Lower lobe of right lung (tissue), 2 donors: ENCODE measurements at places on chromosomes 16 and 17. TPM values are rescaled to one million over a fixed set of nuclear protein-coding genes. Genes with fewer than 3 reads are reported as not detected.

MEAK7 gene
- 13.0 TPM for total RNA-seq

DNA sequence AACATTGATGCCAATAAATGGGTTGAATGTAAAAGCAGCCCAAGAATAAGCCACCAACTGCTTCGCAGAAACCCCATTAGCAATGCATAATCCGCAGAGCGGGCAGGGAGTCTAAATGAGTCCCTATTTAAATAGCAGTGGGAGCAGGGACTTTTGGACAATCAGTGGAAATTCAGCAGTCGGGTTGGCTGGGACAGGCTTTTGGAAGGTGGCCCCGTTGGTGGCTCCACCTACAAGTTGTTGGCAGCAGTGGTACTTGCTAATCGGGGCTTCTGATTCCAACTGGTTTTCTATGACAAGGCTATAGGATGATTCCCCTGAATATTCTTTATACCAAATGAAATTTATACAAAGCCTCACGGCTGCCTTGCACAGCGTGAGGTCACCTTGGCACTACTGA lies 86.3 kb downstream of the WDR59 start:
- H3K27me3 ChIP-seq = no peaks in the 10 kb centered on the region
- H3K4me3 ChIP-seq = no peak overlapping the region
- no peak for DNase-seq

PIK3R5 gene
- 44.0 TPM for total RNA-seq

- no peak overlapping the region for H3K27ac ChIP-seq
- no peak for DNase-seq
- peaks cover 4% of the 10 kb centered on the region for H3K27me3 ChIP-seq
- no peaks in the 10 kb centered on the region for H3K36me3 ChIP-seq
- no peak overlapping the region for H3K4me3 ChIP-seq
Observed at GRCh38 chr17:76934561-76935320, 66.5 kb downstream of the MGAT5B start.

- H3K27ac ChIP-seq = peak overlapping the region; percentile 75
- H3K4me1 ChIP-seq = no peaks in the 10 kb centered on the region
- peak; percentile 81 for DNase-seq
- H3K4me3 ChIP-seq = no peak overlapping the region
- no peaks in the 10 kb centered on the region for H3K36me3 ChIP-seq
Observed at GRCh38 chr17:57357392-57357784, 101.1 kb downstream of the MSI2 start.

- no peak overlapping the region for H3K27ac ChIP-seq
- H3K4me3 ChIP-seq = peak overlapping the region; percentile 76
- H3K27me3 ChIP-seq = no peaks in the 10 kb centered on the region
Observed at GRCh38 chr17:48893646-48894508, 1.3 kb downstream of the ATP5MC1 start.

EVPL gene
- total RNA-seq = 36.8 TPM

- H3K27ac ChIP-seq = no peak overlapping the region
- H3K27me3 ChIP-seq = no peaks in the 10 kb centered on the region
- H3K4me1 ChIP-seq = no peaks in the 10 kb centered on the region
- DNase-seq = no peak
- H3K36me3 ChIP-seq = no peaks in the 10 kb centered on the region
- no peak overlapping the region for H3K4me3 ChIP-seq
Observed at GRCh38 chr17:35936063-35936462, 5.5 kb upstream of the RDM1 start.

CNTNAP4 gene
- not detected for total RNA-seq

NPW gene
- total RNA-seq = not detected
